ENCODE measurements at places on chromosomes 1 and 21. TPM values are rescaled to one million over a fixed set of nuclear protein-coding genes. Genes with fewer than 3 reads are reported as not detected.

The AHCYL1 gene
- 50.0 TPM for total RNA-seq

The UQCRHL gene
- total RNA-seq = 1.6 TPM

The CPLANE2 gene
- total RNA-seq = 4.5 TPM

The CHIA gene
- total RNA-seq = not detected

The MAP3K21 gene
- total RNA-seq = 0.19 TPM

The ACKR1 gene
- total RNA-seq = 0.10 TPM

The AMY1A gene
- total RNA-seq = not detected

Data from vein endothelial cell (primary cell).